ENCODE measurements at places on chromosomes 7 and 10. TPM values are rescaled to one million over a fixed set of nuclear protein-coding genes. Genes with fewer than 3 reads are reported as not detected.

DNA sequence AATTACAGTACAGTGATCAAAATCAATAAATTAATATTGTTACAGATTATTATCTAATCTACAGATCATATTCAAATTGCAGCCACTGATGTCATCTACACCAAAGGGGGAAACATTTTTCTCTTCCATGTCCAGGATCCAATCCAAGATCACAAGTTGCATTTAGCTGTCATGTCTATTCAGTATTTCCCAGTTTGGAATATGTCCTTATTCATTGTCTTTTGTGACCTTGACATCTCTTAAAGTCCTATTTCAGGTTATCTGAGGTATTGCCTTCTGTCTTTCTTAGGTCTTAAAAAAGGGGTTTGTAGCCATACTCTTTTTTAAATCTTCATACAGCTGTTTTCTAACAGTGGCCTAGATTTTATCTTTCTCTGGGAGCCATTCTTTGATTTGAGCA is 93.3 kb downstream of the MLLT10 start:
- H3K4me1 ChIP-seq = no peaks in the 10 kb centered on the region
- H3K4me3 ChIP-seq = no peak overlapping the region
- no peak for DNase-seq
- no peaks in the 10 kb centered on the region for H3K36me3 ChIP-seq
- H3K27ac ChIP-seq = no peak overlapping the region
- H3K27me3 ChIP-seq = no peaks in the 10 kb centered on the region

DNA sequence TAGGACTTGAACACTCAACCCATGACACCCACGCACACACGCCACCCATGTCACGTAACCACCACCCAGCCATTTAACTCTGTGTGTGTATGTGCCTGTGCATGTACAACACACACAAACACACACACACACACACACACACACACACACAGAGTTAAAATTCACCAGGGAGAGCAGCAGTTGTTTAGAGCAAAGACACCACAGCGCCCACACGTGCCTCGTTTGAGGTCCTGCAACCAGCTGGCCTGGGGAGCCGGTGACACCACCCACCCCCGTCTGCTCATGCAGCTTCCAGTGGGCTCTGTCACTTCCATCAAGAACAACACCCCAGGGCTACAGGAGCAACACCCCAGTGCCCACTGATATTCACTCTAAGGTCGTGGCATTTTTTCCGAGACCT is 97.4 kb downstream of the ELFN1 start:
- no peak for DNase-seq
- no peak overlapping the region for H3K27ac ChIP-seq
- no peaks in the 10 kb centered on the region for H3K36me3 ChIP-seq

DNA sequence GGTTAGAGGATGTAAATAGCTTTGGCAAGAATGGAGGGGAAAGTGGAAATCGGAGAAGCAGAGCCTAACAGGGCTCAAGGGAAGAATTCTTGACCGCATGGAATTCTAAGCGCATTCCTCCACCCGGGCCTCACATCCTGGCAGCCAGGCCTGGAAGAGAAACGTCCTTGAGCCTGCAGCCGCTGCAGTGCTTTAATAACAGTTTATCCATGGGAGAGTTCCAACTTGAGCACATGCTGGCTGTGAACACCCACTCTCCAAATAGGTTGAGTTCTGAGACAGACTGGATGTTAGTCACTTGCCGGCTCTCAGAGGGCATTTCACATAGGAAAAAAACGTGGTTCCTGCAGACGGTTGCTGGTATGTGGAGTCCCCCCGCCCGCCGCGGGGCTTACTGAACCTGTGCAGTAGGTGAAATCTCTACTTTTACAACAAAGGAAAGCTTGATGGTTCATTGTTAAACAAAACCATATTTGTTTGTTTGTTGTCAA is 61.4 kb upstream of the STEAP1B start:
- no peak overlapping the region for H3K4me3 ChIP-seq
- H3K27me3 ChIP-seq = no peaks in the 10 kb centered on the region
- DNase-seq = peak; percentile 85
- H3K27ac ChIP-seq = peak overlapping the region; percentile 90
- H3K4me1 ChIP-seq = peaks cover 57% of the 10 kb centered on the region

CCDC136 gene
- 8.5 TPM for total RNA-seq

JAZF1 gene
- total RNA-seq = 18.5 TPM

AMPH gene
- 5.3 TPM for total RNA-seq

ATG9B gene
- not detected for total RNA-seq

LBX1 gene
- not detected for total RNA-seq

DNA sequence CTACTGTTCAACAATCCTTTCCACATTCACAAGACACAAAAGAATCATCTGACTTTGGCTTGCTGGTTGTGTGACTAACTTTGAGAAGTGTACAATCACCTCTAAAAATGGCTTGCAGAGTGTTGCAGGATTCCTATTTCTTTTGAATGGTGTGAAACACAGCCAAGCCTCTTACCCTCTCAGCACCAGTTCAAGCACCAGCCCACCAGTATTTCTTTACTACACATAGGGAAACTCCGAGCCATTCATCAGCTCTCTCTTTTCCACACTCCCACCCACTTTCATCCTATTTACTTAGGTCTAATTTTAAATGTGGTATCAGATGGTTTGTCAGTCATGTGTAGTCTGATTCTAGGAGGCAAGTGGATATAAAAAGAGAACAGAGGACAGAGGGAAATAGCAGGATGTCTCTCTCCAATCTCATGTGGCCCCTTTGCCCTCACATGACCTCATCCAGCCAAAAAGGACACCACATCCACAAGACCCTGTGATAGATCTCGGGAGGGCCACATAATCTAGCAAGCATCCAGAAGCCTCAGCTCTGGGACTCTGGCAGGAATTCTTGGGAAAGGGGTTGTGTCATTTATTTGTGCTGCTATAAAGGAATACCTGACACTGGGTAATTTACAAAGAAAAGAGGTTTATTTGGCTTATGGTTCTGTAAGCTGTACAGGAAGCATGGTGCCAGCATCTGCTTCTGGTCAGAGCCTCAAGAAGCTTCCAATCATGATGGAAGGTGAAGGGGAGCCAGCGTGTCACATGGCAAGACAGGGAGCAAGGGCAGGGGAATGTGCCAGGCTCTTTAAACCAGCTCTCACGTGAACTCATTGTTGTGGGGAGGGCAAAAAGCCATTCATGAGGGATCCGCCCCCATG is 66.8 kb upstream of the NEBL start:
- no peaks in the 10 kb centered on the region for H3K4me1 ChIP-seq
- no peaks in the 10 kb centered on the region for H3K36me3 ChIP-seq
- peak overlapping the region; percentile 60 for H3K27ac ChIP-seq
- H3K4me3 ChIP-seq = no peak overlapping the region

- no peak overlapping the region for H3K4me3 ChIP-seq
- H3K27me3 ChIP-seq = no peaks in the 10 kb centered on the region
- H3K27ac ChIP-seq = no peak overlapping the region
These were observed 13.8 kb upstream of the CYP3A5 start for GRCh38 chr7:99693427-99694200.

DNA sequence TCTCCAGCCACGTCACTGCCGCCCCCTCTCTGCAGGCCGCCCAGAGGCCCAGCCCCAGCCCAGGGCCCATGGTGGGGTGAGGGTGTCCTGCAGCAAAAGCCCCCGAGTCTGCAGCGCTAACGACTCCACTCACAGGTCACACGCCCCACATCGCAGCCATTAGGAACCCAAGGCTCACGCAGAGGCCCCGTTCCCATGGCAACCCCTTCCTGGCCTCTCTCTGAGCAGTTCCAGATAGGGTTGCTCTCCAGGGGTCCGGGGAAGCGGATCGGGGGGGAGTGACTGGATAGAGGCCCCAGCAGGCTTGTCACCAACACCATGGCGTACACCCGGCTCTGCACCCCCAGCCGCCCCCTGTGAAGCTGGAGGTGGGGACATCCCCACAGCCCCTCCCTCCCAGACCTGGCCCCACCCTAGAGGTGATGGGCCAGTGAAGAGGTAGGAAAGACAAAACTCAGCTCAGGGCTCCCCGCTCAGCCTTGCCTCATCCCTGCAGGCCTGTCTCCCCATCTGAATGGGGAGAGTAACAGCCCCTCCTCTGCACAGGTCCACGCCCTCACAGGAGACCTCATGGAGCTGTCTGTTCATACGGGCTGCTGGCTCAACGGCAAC is 41.2 kb downstream of the TNRC18 start:
- H3K36me3 ChIP-seq = peaks cover 19% of the 10 kb centered on the region
- DNase-seq = no peak
- H3K4me3 ChIP-seq = no peak overlapping the region
- no peaks in the 10 kb centered on the region for H3K27me3 ChIP-seq
- no peaks in the 10 kb centered on the region for H3K4me1 ChIP-seq
